ENCODE measurements at places on chromosomes 6 and 20.

DNA sequence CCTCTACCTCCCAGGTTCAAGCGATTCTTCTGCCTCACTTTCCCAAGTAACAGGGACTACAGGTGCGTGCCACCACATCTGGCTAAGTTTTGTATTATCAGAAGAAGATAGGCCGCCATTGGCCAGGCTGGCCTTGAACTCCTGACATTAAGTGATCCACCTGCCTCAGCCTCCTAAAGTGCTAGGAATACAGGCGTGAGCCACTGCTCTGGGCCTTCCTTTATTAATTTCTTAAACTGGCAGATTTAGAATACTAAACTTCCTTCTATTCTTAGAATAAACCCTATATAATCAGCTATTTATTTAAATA is 86.6 kb downstream of the HFE start:
- no peak for DNase-seq

DNA sequence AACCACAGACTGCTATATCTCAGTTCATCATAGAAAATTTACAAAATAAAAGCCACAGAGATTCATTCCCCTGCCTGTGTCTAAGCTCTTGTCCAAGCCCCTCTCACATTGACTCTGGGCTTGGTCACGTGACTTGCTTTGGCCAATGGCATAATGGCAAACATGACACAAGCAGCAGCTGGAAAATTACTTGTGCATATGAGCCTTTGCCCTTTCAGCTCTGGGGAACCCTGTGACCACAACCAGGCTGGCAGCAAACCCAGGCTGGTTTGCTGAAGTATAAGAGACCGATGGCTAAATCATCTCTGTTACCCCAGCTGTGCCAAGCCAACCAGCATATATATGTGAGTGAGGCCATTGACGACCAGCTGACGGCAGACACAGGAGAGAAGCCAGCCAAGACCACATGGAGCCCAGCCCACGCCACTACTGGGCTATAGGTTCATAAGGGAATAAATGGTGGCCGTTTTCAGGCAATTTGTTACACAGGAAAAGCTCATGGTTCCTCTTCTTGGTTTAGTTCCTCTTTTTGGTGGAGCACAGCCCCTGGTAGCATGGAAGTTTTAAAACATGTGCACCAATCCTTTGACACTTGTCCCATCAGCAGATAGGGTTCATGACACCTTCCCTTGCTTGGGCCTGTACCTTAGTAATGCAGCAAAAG is 31.8 kb upstream of the RSPO4 start:
- DNase-seq = no peak

DNA sequence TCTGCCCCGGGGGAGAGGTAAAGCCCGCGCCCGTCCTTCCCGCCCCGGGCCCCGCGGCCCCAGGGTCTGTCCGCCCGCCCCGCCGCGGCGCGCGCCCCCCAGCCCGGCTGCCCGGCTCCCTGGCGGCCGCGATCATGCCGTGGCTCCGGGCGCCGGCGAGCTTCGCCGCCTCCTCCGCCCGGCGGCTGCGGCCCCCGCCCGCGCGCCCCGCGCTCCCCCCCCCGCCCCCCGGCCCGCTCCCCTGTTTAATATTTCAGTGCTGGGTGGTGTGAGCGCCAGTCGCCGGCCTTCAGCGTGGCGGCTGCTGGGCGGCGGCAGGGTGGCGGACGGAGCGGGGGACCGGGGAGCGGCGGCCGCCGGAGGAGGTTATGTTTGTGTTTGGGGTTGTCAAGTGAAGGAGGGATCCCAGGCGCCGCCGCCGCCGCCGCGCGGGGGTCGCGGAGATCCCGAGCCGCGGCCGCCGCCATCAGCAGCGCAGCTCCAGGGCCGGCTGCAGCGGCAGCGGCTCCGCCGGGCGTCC is at the start of gene HIVEP1:
Gene HIVEP1 (plus strand): TSS at position 275 of the 520 bp plus-strand sequence. CDS start 3,317 bp downstream, outside the sequence.
- DNase-seq = no peak

GRCh38 chr20:23517719-23518118 is 26.8 kb downstream of the CST8 start:
- DNase-seq = no peak

GRCh38 chr6:136117081-136117480 is 133.0 kb downstream of the MTFR2 start:
- no peak for DNase-seq

DNA sequence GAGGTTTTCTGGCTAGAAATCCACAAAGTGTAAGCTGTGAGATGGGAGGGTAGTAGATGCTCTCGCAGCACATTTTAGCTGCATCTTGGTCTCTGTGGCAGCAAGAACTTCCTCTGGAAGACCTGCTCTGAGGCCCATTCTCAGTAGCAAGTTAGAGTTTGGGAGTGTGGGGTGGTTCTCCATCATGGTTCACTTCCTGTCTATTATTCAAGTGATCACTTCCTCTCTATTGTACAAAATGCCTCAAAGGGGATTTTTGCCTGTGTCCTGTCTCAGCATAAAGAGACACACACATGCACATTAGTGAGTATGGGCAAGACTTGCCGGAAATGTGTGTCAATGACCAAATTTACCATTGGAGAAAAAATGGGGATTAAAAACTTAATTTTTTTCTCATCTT is 42.5 kb downstream of the LYRM2 start:
- no peak for DNase-seq

- no peak for DNase-seq
These were observed 29.5 kb upstream of the ZNF217 start for GRCh38 chr20:53623134-53623453.

DNA sequence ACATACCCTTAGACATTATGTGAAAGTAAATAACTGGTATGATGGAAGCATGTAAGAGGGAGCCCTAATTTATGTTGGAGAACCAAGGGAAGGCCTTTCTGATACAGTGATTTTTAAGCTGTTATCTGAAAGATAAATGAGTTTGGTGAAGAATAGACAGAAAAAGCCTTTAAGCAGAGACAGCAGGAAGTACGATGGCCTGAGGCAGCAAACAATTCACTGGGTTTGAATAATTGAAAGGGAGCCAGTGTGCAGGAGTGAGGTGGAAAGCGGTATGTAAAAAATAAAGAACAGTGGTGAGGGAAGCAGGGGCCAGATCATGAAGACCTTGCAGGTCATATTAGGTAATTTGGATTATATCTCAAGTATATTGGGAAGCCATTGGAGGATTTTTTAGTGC is 4.1 kb upstream of the RAB23 start:
- DNase-seq = no peak

DNA sequence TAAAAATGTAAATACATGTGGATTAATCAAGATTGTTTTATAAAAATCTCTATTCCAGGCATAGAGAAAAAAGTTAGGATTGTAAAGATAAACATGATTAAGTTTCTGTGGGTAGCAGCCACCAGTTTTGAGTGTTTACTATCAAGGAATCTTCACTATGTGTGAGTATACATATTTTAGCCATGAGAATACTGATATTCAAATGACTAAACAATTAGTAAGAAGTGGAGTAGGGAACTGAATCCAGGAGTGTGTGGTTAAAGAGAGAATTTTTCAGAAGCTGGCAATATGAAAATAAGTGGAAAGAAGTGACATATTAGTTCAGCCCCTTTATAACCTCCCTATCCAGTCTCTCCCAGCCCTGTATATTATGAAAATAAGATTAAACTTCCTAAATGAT is 10.3 kb downstream of the ELOVL2 start:
- DNase-seq = no peak

Measured in activated T-helper 1 cell treated with anti-CD3 and anti-CD28 coated beads, Interleukin-2, amount 50 U/mL, for 16 hours (primary cell).